ENCODE measurements at places on chromosomes 5 and 9.

- DNase-seq = peak; percentile 52
Observed at GRCh38 chr5:134124289-134125038, 10.0 kb downstream of the TCF7 start.

GRCh38 chr5:100409660-100410151, 125.5 kb upstream of the FAM174A start:
- DNase-seq = no peak

GRCh38 chr5:135051399-135051798, 17.4 kb upstream of the PITX1 start:
- DNase-seq = no peak

- DNase-seq = no peak
Observed at GRCh38 chr9:68746525-68746924, 41.5 kb downstream of the PIP5K1B start.

GRCh38 chr9:86062845-86063693, 36.3 kb downstream of the GOLM1 start:
- no peak for DNase-seq

DNA sequence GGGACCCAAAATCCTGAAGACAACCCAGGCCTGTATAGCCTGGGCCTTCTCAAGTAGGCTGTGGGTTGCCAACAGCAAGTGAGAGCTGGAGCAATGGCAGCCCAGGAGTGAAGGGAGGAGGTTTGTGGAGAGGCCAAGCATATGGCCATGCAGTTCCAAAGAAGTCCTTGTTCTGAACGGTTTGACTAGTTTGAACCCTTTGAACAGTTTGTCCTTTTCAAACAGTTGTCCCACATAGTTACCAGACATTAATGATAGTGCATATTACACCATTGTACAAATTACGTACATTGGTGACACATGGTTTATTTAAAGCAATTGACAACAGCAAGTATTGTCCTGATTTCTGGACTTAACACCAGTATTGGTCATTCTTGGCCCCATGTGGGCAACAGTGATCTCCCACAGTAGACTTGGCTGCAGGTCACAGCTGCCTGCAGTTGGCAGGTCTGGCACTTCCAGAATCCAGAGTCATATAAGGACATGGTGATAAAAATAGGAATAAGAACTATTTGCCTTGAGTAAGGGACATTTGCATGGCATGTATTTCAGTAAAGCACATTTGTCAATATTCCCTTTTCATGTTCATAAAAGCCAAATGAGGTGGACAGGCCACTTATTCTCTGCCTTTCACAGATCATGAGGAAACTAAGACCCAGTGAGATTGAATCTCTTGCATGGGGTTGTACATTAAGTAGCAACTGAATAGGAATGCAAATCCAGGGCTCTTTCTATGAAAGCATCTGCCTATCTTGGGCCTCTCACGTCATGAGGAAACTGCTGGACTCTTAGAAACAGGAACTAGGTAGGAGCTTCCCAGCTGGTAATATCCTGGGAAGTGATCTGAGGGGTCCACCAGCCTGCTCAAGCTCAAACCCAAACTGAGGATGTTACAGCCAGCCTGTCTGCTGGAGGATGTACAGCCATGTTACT, 30.3 kb downstream of the SLC25A48 start:
- DNase-seq = no peak

- DNase-seq = no peak
Observed at GRCh38 chr5:77151501-77151900, 59.0 kb upstream of the PDE8B start.

DNA sequence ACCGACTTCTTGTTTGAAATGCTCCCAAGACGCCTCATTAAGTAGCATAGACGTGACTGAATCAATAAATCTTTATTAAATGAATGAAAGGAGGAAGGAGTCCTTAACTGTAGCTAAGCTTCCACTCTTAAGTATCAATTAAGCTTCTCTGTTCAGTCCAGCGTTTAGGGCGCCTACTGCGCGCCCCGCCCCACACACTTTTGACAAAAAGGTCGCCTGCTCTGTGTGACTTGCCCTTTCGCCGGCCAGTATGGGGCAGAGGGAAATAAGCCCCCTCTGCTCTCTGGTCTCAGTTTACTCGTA, 662 bp upstream of the DOLPP1 start:
- DNase-seq = no peak

DNA sequence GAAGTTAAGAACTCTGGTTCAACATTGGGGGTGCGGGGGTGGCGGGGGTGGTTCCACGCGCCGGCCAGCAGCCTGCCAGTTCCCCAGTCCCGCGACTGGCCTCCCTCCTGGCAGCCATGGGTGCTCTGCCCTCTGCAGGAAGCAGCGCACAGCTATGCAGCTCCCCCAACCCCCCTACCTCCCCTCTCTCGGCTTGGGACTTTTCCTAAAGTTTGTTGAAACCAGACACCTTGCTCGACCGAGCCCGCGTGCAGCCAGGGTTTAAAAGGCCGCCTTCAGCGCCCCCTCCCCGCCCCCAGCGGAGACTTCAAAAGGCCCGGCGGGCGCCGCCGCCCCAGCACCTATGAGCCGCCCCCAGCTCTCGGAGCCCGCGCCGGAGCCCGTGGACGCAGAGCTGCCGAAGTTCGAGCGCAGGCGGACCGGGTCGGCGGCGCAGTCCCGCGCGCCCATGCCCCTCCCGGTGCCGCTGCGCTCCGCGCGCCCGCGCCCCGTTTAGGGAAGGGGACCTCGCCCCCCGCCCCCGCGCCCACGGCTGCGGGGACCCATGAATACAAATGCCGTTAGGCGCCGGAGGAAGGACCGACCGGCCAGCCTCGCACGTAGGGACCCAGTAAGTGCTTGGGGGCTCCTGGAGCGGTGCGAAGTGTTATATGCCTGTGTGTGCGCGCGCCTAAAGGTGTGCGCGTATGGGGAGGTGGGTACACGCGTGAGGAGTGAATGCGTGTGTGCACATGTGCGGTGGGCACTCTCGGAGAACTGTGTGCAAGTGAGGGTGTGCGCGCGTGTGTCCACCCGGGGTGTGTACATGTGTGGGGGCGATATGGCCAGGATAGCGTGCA, 1.4 kb upstream of the COL27A1 start:
- no peak for DNase-seq

DNA sequence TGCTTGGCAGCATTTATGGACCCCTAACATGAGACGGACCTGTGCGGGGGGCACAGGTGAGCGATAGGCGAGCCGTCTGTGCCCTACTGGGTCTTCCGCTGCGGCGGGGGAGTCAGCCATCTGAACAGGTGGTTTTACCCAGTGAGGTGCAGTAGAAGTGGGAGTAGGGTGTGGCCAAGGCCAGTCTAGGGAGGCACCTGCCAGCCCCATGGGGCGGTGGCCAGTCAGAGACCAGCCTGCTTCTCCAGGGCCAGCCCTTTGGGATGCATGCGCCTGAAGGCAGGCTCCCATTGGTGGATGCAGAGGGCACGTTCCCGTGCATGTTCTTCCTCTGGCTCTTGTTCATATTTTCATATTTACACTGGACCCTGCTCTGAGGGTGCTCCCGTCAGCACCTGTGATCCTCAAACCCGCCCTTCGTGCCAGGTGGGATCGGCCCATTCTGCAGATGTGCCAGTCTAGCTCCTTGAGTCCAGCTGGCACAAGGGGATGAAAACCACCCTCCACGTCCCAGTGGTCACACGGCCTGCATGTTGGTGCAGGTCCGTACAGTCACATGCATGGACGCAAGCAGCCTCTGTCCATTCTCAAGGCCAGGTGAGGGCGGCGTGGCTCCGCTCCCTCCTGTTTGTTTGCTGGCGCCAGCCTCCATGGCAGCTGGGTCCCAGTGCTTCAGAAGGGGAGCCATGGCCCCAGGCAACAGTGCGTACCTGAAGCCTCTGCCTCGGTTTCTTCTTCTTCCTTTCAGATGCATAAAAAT, 9.0 kb downstream of the COL5A1 start:
- DNase-seq = no peak

GRCh38 chr5:161256957-161257356, 289.6 kb downstream of the GABRB2 start:
- DNase-seq = no peak
